Activated CD4-positive, alpha-beta T cell treated with anti-CD3 and anti-CD28 coated beads, Interleukin-2, amount 10 ng/mL, durations not matched to agents 7 days and 5 days (primary cell): ENCODE measurements at places on chromosomes 12 and 14. TPM values are rescaled to one million over a fixed set of nuclear protein-coding genes. Genes with fewer than 3 reads are reported as not detected.
A peak's percentile ranks its signal among the peaks of the same experiment; 100 is the strongest.

Gene SYNJ2BP
- total RNA-seq: 14.0 TPM

Gene LBHD2
- total RNA-seq: not detected

Gene ACSS3
- total RNA-seq: not detected

Gene HOXC6
- total RNA-seq: not detected

- peak; percentile 31 for DNase-seq
- H3K36me3 ChIP-seq: no peaks in the 10 kb centered on the region
These were observed 69.9 kb upstream of the CNTN1 start for GRCh38 chr12:40622246-40622838.

GRCh38 chr14:44863271-44863670 is 98.5 kb downstream of the KLHL28 start:
- H3K4me1 ChIP-seq: no peaks in the 10 kb centered on the region
- no peak overlapping the region for H3K4me3 ChIP-seq
- H3K36me3 ChIP-seq: no peaks in the 10 kb centered on the region
- peaks cover 6% of the 10 kb centered on the region for H3K27me3 ChIP-seq

DNA sequence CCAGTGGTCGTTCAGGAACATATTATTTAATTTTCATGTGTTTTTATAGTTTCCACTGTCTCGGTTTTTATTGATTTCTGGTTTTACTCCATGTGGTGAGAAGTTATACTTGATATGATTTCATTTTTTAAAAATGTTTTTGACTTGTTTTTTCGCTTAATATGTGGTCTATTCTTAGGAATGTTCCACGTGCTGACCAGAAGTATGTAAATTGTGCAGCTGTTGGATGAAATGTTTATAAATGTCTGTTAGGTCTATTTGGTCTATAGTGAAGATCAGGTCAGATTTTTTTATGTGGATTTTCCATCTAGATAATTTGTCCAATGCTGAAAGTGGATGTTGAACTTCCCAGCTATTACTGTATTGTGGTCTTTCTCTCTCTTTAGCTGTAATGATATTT is 433.8 kb upstream of the MIS18BP1 start:
- DNase-seq: no peak
- H3K4me3 ChIP-seq: no peak overlapping the region
- H3K27me3 ChIP-seq: no peaks in the 10 kb centered on the region
- no peak overlapping the region for H3K27ac ChIP-seq
- H3K36me3 ChIP-seq: no peaks in the 10 kb centered on the region

DNA sequence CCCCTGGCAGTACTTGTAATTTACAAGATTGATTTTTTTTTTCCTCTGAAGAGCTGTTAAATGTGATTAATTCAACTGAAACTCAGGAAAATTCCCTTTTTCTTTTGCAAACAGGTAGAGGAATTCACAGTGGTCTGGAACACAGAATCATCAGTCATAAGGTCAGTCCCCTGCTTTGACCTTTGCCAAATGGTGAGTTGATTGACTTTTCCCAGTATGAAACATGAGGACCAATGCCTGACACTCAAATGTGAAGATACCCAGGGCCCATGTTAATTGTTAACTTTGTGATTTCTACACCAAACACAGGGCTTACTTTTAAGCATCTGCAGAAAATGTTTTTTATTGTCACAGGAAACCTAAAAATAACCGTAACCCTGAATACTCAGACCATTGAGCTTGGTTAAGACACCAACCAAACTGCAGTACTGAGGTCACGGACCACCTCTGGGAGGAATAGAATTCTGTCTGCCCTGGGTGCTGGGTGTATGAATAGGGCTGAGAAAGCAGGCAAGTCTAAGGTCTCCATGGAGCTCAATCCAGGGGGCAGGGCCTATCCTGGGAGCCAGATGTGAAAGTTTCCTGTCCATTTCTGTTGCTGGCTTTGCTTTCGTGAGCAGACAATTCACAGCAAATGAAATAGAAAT is 192.4 kb downstream of the TMX1 start:
- no peaks in the 10 kb centered on the region for H3K36me3 ChIP-seq
- no peaks in the 10 kb centered on the region for H3K4me1 ChIP-seq
- no peak for DNase-seq
- no peak overlapping the region for H3K27ac ChIP-seq
- no peak overlapping the region for H3K4me3 ChIP-seq

GRCh38 chr14:54767139-54767431 is 135.5 kb downstream of the GCH1 start:
- peaks cover 3% of the 10 kb centered on the region for H3K4me1 ChIP-seq
- H3K27me3 ChIP-seq: peaks cover 4% of the 10 kb centered on the region
- DNase-seq: no peak
- H3K4me3 ChIP-seq: no peak overlapping the region
- H3K36me3 ChIP-seq: no peaks in the 10 kb centered on the region
- no peak overlapping the region for H3K27ac ChIP-seq

- peaks cover 28% of the 10 kb centered on the region for H3K36me3 ChIP-seq
- H3K4me3 ChIP-seq: no peak overlapping the region
- no peak for DNase-seq
- peaks cover 7% of the 10 kb centered on the region for H3K4me1 ChIP-seq
- H3K27ac ChIP-seq: no peak overlapping the region
These were observed 130.7 kb downstream of the CRACR2A start for GRCh38 chr12:3622021-3622821.

GRCh38 chr12:13942826-13943225 is 38.6 kb downstream of the GRIN2B start:
- no peak for DNase-seq
- H3K4me1 ChIP-seq: no peaks in the 10 kb centered on the region
- H3K4me3 ChIP-seq: no peak overlapping the region
- peaks cover 26% of the 10 kb centered on the region for H3K27me3 ChIP-seq
- H3K27ac ChIP-seq: no peak overlapping the region

DNA sequence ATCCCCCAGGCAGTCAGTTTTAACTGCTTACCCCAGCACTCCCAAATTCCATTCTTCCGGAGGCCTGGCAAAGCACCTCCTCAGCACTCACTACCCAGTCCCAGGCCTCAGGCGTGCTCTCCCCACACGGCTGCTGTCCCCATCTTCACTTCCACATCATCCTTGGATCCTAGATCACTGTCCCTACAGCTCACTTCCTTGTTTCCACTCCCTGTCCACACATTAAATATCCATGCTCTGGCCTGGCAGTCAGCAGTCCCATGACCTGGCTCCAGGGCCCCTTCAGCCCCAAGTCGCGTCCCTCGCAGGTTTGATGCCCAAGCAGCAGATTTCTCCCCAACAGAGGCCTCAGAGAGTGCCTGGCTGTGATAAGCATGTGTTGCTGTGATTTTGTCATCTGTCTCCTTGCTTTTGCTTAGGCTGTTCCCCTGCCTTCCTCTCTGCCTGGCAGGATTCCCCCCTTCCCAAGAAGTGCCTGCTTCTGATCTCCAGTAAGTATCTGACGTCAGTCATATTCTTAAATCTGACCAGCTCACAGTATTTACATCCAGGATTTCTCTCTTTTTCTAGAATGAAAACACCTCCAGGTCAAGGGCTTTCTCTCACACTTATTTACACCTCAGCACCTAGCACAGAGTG is 241.7 kb downstream of the ZFP36L1 start:
- H3K27ac ChIP-seq: no peak overlapping the region
- peaks cover 2% of the 10 kb centered on the region for H3K4me1 ChIP-seq
- H3K36me3 ChIP-seq: no peaks in the 10 kb centered on the region
- no peaks in the 10 kb centered on the region for H3K27me3 ChIP-seq

- no peak for DNase-seq
- no peak overlapping the region for H3K27ac ChIP-seq
- H3K4me3 ChIP-seq: no peak overlapping the region
- H3K4me1 ChIP-seq: no peaks in the 10 kb centered on the region
- H3K27me3 ChIP-seq: no peaks in the 10 kb centered on the region
These were observed 232.6 kb upstream of the SRRM4 start for GRCh38 chr12:118748478-118749380.

- no peak for DNase-seq
- H3K36me3 ChIP-seq: no peaks in the 10 kb centered on the region
- no peak overlapping the region for H3K4me3 ChIP-seq
- H3K4me1 ChIP-seq: peaks cover 26% of the 10 kb centered on the region
- H3K27ac ChIP-seq: no peak overlapping the region
These were observed 56.4 kb downstream of the GOLGA5 start for GRCh38 chr14:92850492-92850891.

DNA sequence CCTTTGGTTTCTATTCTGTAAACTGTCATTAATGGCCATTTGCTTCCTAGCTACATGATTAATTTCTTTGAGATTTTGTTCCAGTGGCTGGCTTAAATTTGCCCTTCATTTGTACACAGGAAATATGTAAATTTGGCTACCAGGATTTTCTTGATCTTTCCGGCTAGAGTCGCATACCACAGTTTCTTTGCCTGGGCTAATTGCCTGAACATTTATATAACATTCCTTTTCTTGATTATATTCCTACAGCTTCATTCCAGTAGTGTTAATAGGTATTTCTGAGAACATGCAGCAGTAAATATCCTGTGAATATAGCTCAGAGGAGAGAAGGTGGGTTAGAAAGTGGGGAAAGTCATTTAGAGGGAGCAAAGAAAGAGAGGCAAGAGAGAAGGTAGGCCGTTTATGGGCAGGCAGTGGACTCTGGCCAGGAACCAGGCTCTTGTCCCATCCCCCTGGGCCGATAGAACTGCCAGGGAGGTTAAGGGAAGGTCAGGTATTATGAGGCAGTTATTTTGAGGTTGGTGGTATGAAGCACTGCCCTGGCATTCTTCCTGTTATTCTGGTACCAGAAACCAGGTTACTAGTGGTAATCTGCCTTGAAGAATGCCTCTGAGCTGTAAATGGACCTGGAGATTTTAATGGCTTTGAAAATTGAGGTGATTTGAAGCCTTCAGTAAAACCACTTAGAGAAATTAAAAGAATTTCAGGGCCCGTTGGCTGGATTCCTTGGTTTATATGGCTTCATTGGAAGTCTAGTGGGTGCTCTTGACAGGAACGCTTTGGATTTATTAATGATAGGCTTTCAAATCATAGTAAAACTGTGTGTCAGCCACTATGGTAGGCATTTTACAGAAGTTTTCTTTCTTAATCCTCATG is 4.4 kb downstream of the RNF10 start:
- H3K4me1 ChIP-seq: peaks cover 60% of the 10 kb centered on the region
- no peaks in the 10 kb centered on the region for H3K27me3 ChIP-seq
- peak overlapping the region; percentile 81 for H3K27ac ChIP-seq

DNA sequence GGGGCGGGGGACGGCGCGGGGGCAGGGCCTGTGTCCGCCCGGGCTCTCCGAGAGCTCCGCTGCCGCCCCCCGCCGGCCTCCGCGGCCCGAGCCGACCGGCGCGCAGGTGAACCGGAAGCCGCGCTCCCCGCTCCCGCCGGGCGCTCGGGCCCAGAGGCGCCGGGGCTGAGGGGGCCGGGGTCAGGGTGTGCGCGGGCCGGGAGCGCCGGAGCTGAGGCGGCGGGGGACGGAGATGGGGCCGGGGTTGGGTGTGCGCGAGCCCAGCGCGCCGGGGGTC is 431 bp downstream of the HIP1R start:
- peaks cover 18% of the 10 kb centered on the region for H3K27me3 ChIP-seq
- peak; percentile 15 for DNase-seq
- no peak overlapping the region for H3K27ac ChIP-seq
- peak overlapping the region; percentile 86 for H3K4me3 ChIP-seq
- H3K4me1 ChIP-seq: peaks cover 29% of the 10 kb centered on the region

- DNase-seq: no peak
- no peak overlapping the region for H3K27ac ChIP-seq
- no peaks in the 10 kb centered on the region for H3K36me3 ChIP-seq
- no peak overlapping the region for H3K4me3 ChIP-seq
- no peaks in the 10 kb centered on the region for H3K4me1 ChIP-seq
These were observed 55.0 kb upstream of the NELL2 start for GRCh38 chr12:44930972-44931600.

GRCh38 chr12:75933101-75933500 is 98.5 kb downstream of the PHLDA1 start:
- H3K36me3 ChIP-seq: peaks cover 2% of the 10 kb centered on the region
- peaks cover 24% of the 10 kb centered on the region for H3K4me1 ChIP-seq
- H3K27me3 ChIP-seq: peaks cover 10% of the 10 kb centered on the region

GRCh38 chr14:89349171-89350008 is 67.6 kb downstream of the FOXN3 start:
- H3K27ac ChIP-seq: no peak overlapping the region
- peaks cover 38% of the 10 kb centered on the region for H3K4me1 ChIP-seq
- H3K36me3 ChIP-seq: peaks cover 58% of the 10 kb centered on the region
- no peak for DNase-seq

DNA sequence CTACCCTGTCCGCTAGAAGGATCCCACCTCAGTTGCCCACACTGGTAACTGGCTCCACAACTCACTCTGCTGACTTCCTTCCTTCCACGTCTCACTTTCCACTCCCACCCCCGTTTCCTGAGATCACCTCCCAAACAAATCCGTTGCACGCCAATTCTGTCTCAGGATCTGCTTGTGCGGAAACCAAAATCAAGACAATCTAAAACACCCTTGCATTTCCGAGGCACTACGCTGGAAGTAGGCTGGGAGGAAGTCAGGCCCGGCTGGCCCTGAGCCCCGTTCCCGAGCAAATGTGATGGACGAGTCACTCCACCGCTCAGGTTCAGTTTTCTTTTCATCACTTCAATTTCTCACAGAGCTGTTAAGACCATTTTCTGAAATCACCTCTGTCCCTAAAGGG is 23.1 kb downstream of the ABCB9 start:
- H3K27me3 ChIP-seq: peaks cover 2% of the 10 kb centered on the region
- H3K4me1 ChIP-seq: peaks cover 33% of the 10 kb centered on the region
- DNase-seq: no peak
- H3K36me3 ChIP-seq: no peaks in the 10 kb centered on the region
- no peak overlapping the region for H3K4me3 ChIP-seq

- no peak overlapping the region for H3K4me3 ChIP-seq
- no peaks in the 10 kb centered on the region for H3K4me1 ChIP-seq
- no peaks in the 10 kb centered on the region for H3K36me3 ChIP-seq
- peaks cover 14% of the 10 kb centered on the region for H3K27me3 ChIP-seq
- no peak overlapping the region for H3K27ac ChIP-seq
- no peak for DNase-seq
These were observed 76.3 kb downstream of the MAP1LC3B2 start for GRCh38 chr12:116635487-116635886.
